ENCODE measurements at places on chromosomes 2 and 18. TPM values are rescaled to one million over a fixed set of nuclear protein-coding genes. Genes with fewer than 3 reads are reported as not detected.
A peak's percentile ranks its signal among the peaks of the same experiment; 100 is the strongest.

DNA sequence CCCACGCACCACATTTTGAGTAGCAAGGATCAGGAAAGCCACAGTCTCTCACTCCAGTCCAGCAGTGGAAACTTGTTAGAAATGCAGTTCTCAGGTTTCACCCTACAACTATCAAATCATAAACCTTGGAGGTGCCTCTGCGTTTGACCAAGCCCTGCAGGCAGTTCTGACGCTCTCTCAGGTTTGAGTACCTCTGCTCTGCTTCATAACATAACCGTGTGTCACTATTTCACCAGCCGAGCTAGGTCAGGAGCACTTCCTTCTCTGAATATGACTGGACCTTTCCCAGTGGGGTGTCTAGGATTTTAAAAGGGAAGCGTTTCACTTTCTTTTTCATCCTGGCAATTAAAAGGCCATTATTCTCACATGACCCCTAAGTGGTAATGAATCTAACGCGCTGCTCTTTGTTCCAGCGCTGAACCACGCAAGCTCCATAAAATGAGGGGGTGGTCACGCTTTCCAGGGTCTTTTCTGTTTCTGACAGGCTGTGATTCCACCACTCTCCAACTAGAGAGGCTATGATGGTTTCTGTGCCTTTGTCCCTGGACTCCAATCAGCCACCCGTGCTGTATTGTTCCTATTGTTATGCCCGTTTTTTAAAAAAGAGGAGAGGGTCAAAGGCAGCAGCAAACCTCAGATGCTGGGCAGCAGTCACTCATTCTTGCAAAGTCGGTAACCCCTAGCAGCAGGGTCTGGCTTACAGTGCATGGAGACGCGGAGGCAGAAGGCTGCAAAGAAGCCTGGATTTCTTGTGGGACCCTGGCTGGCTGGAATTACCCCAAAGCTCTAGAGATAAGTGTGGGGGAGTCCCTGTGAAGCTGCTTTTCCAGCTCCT, 75.2 kb upstream of the CTNNA2 start:
- H3K36me3 ChIP-seq = no peaks in the 10 kb centered on the region
- H3K4me3 ChIP-seq = no peak overlapping the region
- no peaks in the 10 kb centered on the region for H3K27me3 ChIP-seq

DNA sequence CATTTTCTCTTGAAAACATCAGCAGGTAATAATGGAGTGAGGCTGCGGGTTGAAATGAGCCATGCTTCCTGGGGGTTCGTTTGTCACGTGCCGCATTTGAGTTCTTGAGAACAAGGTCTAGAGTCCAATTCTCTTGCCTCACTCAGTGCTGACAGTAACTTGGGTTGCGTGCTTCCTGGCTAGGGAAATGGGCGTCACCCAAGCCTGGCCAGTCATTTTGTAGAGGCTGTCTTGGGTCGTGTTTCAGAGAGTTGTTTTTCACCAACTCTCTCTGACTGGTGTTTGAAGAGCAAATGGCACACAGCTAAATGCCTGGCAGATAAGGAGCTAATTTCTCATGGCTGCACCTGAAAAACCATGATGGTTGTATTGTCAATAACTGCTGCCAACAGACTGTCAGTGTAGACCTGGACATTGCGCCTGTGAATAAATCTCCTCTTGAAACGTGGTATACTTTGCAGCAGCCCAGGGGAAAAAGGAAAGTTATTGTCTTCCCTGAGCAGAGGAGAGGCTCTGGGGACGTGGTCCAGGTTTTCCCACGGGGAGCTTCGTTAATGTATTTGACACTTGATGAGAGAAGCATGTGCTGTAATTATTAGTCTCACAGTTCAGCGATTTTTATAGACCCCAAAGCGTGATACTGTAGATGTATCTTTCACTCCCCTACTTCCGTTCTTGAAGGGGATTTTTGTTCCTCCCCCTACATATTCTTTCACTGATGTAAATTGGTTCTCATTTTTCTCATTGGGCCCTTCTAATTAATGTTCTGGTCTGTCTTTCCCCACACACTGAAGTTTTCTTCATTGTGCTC, 196.0 kb downstream of the FHOD3 start:
- no peaks in the 10 kb centered on the region for H3K36me3 ChIP-seq
- no peaks in the 10 kb centered on the region for H3K4me1 ChIP-seq
- no peaks in the 10 kb centered on the region for H3K27me3 ChIP-seq

DNA sequence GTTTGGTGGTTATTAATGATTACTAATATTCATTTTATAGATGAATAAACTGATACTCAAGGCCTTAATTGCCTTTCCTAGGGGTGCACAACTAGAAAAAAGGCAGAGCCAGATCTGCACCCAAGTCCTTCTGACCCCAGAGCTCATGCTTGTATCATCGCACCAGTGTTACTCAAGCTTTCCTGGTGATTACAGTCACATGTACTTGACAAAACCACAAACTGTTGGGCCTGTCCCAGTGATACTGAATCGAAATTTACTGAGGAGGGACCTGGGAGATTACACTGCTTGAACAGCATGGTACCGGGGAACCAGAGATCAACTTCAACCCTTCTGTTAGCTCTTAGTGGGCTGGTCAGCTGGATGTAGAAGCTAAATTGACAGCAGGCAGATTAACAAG, 33.7 kb downstream of the FASTKD2 start:
- no peak for DNase-seq

DNA sequence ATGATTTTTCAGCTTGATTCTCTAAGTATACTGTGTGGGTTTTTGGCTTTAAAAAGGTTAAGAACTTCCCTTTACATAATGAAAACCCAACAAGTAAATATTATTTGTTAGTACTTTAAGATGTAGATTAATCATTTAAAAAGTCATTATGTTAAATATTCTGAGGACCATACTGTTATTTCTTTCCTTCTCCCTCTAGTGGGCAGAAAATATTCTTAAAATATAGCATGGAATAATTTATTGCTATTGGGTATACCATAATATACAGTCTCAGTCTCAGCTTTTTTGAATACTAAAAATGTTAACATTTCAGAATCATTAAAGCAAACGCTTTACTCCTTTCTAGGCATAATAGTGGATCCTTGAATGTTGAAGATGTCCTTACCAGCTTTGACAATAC, 28.1 kb downstream of the CAMKMT start:
- no peak overlapping the region for H3K27ac ChIP-seq
- DNase-seq = no peak
- no peaks in the 10 kb centered on the region for H3K36me3 ChIP-seq
- H3K4me1 ChIP-seq = no peaks in the 10 kb centered on the region
- no peak overlapping the region for H3K4me3 ChIP-seq

DNA sequence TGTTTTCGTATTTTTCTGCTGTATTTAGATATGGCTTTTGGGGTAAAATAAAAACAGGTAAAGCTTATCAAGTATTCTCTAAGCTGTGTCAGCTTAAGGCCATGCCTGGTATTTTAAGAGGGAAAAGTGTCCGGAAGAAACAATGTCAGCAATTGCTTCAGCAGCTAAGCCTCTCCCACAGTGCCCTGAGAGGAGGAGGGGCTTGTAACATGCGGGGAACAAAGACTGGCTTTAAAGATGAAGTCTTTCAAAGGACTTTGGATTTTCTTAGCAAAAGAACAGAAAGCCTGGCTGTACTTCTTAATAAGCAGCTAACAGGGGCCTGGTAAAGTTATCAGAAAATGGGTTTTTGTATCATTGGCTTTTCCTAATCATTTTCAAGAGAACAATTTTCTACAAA, 102.8 kb downstream of the PXDN start:
- peak; percentile 49 for DNase-seq
- H3K27me3 ChIP-seq = no peaks in the 10 kb centered on the region
- H3K36me3 ChIP-seq = peaks cover 40% of the 10 kb centered on the region
- H3K4me1 ChIP-seq = peaks cover 7% of the 10 kb centered on the region
- H3K27ac ChIP-seq = peak overlapping the region; percentile 53

DNA sequence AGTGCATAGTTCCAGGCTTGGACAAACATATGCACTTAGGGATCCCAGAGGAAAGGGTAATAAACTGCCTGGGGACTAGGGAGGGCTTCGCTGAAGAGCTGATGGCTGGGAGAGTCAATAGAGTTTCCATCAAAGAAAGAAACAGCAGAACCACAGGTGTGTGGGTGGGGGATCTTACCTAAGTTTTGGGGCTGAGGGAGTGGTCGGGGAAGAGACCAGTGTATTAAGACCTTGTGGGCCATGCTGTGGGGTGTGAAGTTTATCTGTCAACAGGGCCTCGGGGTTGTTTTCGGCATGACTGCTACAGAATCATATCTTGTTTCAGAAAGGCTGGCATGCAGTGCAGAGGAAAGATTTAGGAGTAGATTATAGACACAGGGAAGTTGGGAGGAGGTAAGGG, 31.2 kb upstream of the GTF2A1L start:
- H3K4me3 ChIP-seq = no peak overlapping the region
- DNase-seq = no peak
- no peaks in the 10 kb centered on the region for H3K36me3 ChIP-seq
- H3K4me1 ChIP-seq = no peaks in the 10 kb centered on the region
- H3K27ac ChIP-seq = no peak overlapping the region

- H3K4me1 ChIP-seq = no peaks in the 10 kb centered on the region
- no peak for DNase-seq
- H3K36me3 ChIP-seq = no peaks in the 10 kb centered on the region
- H3K27me3 ChIP-seq = no peaks in the 10 kb centered on the region
- no peak overlapping the region for H3K4me3 ChIP-seq
- no peak overlapping the region for H3K27ac ChIP-seq
These were observed 298.9 kb upstream of the TCF4 start for GRCh38 chr18:55886886-55887285.

GRCh38 chr18:47035156-47035671, at the start of gene ELOA2:
ELOA2 (minus strand) TSS chr18:47035621; CDS start chr18:47035264, 357 bp downstream.
- H3K27ac ChIP-seq = no peak within 1 kb of the TSS
- DNase-seq = peak; percentile 64
- no peak within 1 kb of the TSS for H3K4me3 ChIP-seq
- H3K4me1 ChIP-seq = no peaks in the 10 kb centered on the region
- H3K36me3 ChIP-seq = no peaks in the 10 kb centered on the region
- H3K27me3 ChIP-seq = no peaks in the 10 kb centered on the region

GRCh38 chr2:84782717-84783442, 98.0 kb downstream of the TRABD2A start:
- H3K27me3 ChIP-seq = no peaks in the 10 kb centered on the region
- no peaks in the 10 kb centered on the region for H3K36me3 ChIP-seq
- no peak overlapping the region for H3K4me3 ChIP-seq
- peak overlapping the region; percentile 27 for H3K27ac ChIP-seq
- peaks cover 6% of the 10 kb centered on the region for H3K4me1 ChIP-seq

GRCh38 chr2:229335330-229335729, 64.2 kb upstream of the PID1 start:
- no peaks in the 10 kb centered on the region for H3K36me3 ChIP-seq
- no peak overlapping the region for H3K27ac ChIP-seq
- DNase-seq = no peak
- no peaks in the 10 kb centered on the region for H3K27me3 ChIP-seq
- no peak overlapping the region for H3K4me3 ChIP-seq
- no peaks in the 10 kb centered on the region for H3K4me1 ChIP-seq

GRCh38 chr2:137252934-137253333, 487.6 kb downstream of the THSD7B start:
- H3K27ac ChIP-seq = no peak overlapping the region
- H3K36me3 ChIP-seq = no peaks in the 10 kb centered on the region
- H3K4me1 ChIP-seq = no peaks in the 10 kb centered on the region
- H3K4me3 ChIP-seq = no peak overlapping the region

GRCh38 chr2:125582516-125582915, 1073.4 kb upstream of the GYPC start:
- no peaks in the 10 kb centered on the region for H3K36me3 ChIP-seq
- no peak overlapping the region for H3K4me3 ChIP-seq
- no peak for DNase-seq
- H3K27me3 ChIP-seq = no peaks in the 10 kb centered on the region
- H3K4me1 ChIP-seq = no peaks in the 10 kb centered on the region
- H3K27ac ChIP-seq = no peak overlapping the region

- no peaks in the 10 kb centered on the region for H3K27me3 ChIP-seq
- no peak overlapping the region for H3K27ac ChIP-seq
- H3K36me3 ChIP-seq = no peaks in the 10 kb centered on the region
- no peak for DNase-seq
These were observed 217.4 kb downstream of the KCNE4 start for GRCh38 chr2:223269386-223269785.

GRCh38 chr2:37625156-37625555, 46.3 kb downstream of the CDC42EP3 start:
- peak overlapping the region; percentile 4 for H3K27ac ChIP-seq
- H3K4me3 ChIP-seq = no peak overlapping the region
- DNase-seq = no peak
- H3K4me1 ChIP-seq = peaks cover 17% of the 10 kb centered on the region
- no peaks in the 10 kb centered on the region for H3K36me3 ChIP-seq
- no peaks in the 10 kb centered on the region for H3K27me3 ChIP-seq

DNA sequence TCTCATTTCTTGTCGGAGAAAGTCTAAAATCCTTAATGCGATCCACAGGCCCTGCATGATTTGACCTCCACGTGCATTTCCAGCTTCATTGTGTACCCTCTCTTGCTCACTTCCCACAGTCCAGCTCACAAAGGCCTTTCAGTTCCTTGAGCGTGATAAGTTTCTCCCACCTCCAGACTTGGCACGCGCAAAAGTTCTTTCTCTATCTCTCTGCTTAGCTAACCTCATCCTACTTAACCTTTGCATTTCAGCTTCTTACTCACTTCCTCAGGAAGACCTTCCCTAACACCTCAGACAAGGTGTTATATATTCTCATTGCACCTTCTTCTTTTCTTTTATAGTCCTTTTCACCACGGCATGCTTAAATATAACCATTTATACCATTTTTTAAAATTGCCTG, 124.8 kb upstream of the XPO1 start:
- no peaks in the 10 kb centered on the region for H3K27me3 ChIP-seq
- H3K4me1 ChIP-seq = no peaks in the 10 kb centered on the region
- no peaks in the 10 kb centered on the region for H3K36me3 ChIP-seq
- no peak overlapping the region for H3K27ac ChIP-seq

GRCh38 chr2:116716444-116716843, 1098.0 kb upstream of the DDX18 start:
- no peaks in the 10 kb centered on the region for H3K27me3 ChIP-seq
- no peak overlapping the region for H3K4me3 ChIP-seq
- no peak overlapping the region for H3K27ac ChIP-seq
- H3K4me1 ChIP-seq = no peaks in the 10 kb centered on the region
- DNase-seq = no peak

DNA sequence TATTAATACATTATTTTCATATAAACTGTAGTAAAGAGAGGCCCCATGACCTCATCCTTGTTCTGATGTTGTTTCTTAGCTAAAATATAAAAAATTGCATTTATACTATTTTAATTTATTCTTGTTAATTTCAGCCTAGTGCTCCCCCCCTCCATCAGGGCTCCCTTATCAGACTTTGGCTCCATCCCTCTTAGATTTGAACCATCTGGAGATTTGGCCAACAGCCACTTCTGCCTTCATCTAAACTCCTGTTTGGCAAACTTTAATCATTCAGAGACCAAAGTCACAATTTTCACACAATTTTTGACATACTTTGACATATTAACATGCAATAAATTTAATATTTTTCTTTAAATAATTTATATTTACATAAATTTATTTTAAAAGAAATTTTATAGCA, 569.3 kb downstream of the TDRD15 start:
- DNase-seq = no peak
- H3K4me3 ChIP-seq = no peak overlapping the region
- no peaks in the 10 kb centered on the region for H3K27me3 ChIP-seq
- no peak overlapping the region for H3K27ac ChIP-seq
- no peaks in the 10 kb centered on the region for H3K4me1 ChIP-seq
- no peaks in the 10 kb centered on the region for H3K36me3 ChIP-seq

COL4A4 gene
- total RNA-seq = 22.6 TPM

SNTG2 gene
- 13.6 TPM for total RNA-seq

LOXHD1 gene
- 7.3 TPM for total RNA-seq

CPS1 gene
- total RNA-seq = 1.6 TPM

CIDEA gene
- total RNA-seq = not detected

CRYGD gene
- total RNA-seq = not detected

SERPINB13 gene
- total RNA-seq = 3.9 TPM

LCT gene
- total RNA-seq = not detected

ALPP gene
- total RNA-seq = 37.0 TPM

MC5R gene
- not detected for total RNA-seq

GAREM1 gene
- total RNA-seq = 14.0 TPM

HES6 gene
- total RNA-seq = 5.6 TPM

INPP4A gene
- 32.4 TPM for total RNA-seq

UPP2 gene
- not detected for total RNA-seq
